ENCODE measurements at places on chromosomes 2 and 18. TPM values are rescaled to one million over a fixed set of nuclear protein-coding genes. Genes with fewer than 3 reads are reported as not detected.

MOGAT1 gene
- 0.44 TPM for total RNA-seq

CNGA3 gene
- total RNA-seq, result not detected

CFAP65 gene
- total RNA-seq, result not detected

ADD2 gene
- total RNA-seq, result 2.7 TPM

SCLY gene
- total RNA-seq, result 10.9 TPM

TGFA gene
- 1.1 TPM for total RNA-seq

CNDP1 gene
- total RNA-seq, result not detected

CCDC121 gene
- 6.8 TPM for total RNA-seq

CYRIA gene
- total RNA-seq, result 4.1 TPM

- DNase-seq, result no peak
These were observed 631.8 kb upstream of the RAB6C start for GRCh38 chr2:129347486-129348217.

GRCh38 chr2:169038338-169038757 lies 7.2 kb upstream of the ABCB11 start:
- no peak for DNase-seq

GRCh38 chr18:5515011-5515784 lies 28.6 kb downstream of the EPB41L3 start:
- no peak for DNase-seq

DNA sequence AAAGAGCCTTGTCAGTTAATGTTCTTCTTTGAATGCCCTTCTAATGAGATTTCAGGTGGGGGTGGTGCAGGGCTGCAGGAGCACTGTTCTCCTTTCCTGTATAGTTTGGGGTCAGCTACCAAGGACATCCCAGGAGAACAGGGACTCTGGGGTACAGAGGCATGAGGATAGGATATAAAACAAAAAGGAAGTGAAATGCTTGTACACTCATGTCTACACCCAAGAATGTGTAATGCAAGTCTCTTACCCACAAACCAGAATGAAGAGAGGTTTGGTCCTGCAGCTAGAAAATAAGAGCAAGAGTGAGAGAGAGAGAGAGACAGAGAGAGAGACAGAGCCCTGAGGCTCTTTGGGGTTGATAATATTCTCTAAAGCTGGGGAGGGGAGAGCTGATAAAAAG lies 151.8 kb upstream of the KCTD1 start:
- no peak for DNase-seq

GRCh38 chr18:13035249-13035914 lies 44.2 kb downstream of the CEP192 start:
- no peak for DNase-seq

DNA sequence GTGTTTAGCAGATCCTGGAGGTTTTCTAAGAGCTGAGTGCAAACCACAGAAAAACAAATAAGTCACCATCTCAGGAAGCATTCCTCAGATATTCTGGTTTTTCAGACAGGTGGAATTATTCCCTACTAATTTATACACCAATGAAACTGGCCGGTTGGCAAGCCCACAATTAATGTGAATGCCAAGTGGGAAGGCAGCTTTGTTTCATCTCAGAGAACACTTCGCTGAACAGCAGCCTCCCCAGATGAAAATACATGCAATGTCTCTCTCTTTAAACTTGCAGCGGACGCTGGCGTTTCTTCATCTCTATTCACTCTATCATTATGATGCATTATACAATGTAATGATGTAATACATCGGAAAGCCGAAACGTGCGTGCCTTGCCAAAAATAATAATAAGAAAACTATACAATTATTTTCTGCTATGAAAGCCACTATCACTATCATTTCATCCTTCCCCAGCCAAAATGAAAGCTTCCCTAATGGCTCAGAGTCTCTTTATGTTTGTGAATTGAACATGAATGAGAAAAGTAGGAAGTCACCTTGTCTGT lies 649.4 kb downstream of the BCL11A start:
- no peak for DNase-seq

DNA sequence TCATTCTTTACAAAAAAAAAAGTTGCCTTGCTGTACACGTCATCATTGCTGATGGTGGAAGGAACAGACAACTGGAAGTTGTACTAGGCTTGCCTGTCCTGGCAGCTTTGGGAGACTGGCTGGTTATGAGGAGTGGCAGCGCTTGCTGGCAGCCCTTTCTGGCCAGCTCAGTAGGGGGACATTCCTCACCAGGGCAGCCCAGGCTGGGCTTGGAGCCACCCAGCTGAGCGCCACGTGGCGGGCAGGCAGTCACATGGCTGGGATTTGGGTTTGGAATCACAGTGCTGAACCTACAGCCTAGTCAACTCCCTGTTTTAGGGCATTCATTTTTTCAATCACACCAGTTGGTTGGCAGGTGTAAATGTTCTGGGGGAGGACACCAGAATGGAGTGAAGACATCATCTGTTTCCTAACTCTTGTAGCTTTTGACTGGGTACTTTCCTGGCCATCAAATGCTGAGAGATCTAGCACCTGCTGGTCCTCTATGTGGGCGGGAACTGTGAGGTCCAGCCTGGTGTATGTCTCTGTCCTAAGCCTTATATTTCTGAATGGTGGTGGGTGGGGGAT lies 139.3 kb downstream of the SETBP1 start:
- DNase-seq, result peak; percentile 55

GRCh38 chr18:49699303-49699702 lies 114.0 kb downstream of the ACAA2 start:
- DNase-seq, result no peak

DNA sequence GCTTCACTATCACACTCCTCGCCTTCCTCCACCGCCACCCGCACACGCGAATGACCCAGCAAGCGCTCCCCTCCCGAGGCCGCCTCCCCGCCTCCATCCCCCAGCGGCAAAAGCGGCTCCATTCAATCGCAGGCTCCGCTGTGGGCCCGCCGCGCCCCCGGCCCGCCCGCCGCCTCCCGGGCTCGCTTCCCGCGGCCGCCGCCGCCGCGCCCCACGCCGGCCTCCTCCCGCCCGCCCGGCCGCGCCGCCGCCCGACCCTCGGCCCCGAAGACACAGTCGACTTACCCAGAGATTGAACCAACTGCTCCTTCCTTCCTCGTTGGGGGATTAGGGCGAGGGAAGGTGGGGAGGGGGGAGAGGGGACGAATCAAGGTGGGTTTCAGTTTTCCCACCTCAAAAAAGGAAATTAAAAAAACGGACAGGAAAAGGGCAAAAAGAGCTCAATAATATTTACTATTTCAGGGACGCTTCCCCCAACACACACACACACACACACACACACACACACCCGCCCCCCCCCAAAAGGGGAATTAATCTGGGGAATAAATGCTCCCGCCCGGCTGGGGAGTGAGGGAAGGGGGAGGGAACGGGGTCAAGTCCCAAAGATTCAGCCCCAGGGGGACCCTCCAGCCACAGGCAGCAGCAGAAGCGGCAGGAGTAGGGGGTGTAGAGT lies 743 bp downstream of the XPO1 start:
- DNase-seq, result peak; percentile 39

DNA sequence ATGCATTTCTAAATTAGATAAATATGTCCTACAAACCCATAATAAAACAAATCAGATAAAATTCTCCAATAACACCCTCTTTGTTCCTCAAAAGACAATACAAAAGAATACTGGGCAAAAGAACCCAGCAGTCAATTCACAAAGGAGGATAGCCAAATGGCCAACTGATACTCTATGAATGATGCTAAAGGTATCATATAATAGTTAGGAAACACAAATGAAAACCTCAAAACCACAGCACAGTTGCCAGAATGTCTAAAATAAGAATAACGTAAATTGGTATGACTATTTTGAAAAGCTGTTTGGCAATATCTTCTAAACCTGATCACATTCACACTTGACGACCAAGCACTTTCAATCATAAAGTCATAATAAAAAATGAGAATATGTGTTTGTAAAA lies 315.4 kb downstream of the CDH7 start:
- no peak for DNase-seq

- DNase-seq, result no peak
These were observed 7.0 kb upstream of the GPD2 start for GRCh38 chr2:156429211-156429610.

DNA sequence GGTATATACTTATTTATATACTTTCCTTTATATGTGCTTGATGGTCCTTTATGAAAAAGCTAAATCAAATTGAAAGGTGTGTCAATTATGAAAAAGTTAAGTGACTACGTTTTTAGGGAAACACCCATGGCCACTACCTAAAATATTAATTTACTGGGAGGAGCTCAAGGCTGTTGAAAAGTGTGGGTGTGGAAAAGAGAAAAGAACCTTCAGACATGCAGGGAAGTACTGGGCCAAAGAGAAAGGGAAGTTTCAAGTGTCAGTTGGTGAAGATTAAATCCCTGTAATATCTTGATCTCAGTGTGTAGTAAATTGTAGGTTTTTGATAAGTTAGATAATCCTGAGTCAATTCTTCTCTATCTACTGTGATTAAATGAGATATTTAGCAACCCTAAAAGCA lies 6.2 kb upstream of the GKN1 start:
- no peak for DNase-seq

- DNase-seq, result no peak
These were observed 31.0 kb upstream of the TNS1 start for GRCh38 chr2:218033590-218034496.

GRCh38 chr2:49028101-49028500 lies 126.2 kb downstream of the FSHR start:
- no peak for DNase-seq

DNA sequence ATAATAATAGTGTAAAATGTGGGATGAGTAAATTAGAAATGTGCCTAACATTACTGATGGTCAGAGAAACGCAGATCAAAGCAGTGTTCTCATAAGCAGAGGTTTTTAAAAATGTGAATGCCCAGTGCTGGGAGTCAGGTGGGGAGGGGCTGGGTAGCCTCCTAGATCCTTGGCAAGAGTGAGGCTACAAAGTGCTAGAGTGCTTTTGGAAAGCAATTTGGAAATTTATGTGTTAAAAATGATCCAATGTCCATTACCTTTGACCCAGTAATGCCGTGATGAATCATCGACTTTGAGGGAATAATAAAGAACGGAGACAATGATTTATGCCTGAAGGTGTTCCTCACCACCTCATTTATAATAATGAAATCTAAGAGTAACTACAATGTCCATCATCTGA lies 44.9 kb upstream of the TWIST2 start:
- no peak for DNase-seq

DNA sequence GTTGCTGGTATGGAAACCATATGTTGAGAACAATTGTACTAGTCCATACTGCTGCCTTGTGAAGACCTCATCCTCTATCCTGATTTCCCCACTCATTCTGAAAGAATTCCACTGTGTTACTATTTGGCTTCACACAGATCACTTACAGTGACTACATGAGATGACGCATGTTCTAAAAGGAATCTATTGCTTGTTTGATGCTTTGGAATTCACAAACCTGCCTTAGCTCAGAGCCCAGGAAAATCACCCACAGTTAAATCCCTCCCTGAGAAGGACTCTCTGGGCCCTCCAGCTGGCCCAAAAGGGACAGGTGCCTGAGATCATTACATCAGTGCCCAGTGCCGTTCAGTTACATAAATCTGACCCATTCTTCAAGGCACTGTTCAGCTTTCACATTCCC lies 45.3 kb downstream of the KLHL29 start:
- DNase-seq, result no peak

DNA sequence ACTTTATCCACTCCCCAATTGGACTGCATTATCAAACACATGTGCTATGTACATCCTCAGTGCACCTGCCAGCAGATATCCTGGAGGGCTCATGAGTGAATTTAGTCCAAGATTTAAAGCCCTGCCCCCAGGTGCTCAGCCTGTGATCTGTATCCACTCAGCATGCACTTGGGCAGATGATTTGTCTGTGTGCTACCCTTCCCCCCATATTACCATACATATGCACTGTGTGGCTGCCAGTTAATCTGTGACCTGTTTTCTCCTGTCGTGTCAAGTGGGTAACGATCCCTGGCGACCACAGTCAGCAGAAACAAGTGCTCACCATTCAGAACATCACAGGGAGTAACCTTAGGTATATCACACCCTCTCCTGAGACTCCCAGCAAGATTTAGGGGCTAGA lies 10.2 kb downstream of the NAGK start:
- no peak for DNase-seq

DNA sequence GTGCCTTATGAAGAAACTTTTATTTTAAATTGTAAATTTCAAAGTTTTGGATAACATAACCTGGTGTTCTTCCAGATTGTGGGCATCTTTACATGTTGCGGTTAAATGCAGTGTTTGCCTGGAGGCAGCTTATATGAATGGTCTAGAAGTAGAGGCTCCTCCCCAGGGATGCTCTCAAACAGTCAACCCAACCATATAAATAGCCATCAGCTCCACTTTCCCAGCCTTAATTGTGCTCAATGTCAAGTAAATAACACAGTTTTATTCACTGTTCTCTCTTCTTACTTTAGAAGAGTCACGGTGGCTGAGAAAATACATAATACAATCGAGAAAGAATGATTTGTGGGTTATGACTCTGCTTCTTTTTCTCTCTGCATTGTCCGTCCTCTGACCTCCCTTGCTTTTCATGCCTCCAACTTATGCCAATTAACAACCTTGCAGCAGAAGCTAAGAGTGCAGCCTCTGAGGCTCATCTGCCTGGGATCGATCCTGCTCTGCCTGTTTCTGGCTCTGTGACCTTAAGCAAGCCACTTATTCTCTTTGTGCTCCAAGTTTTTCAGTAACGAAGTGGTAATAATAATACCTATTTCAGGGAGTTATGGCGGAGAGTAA lies 100.3 kb downstream of the DAW1 start:
- no peak for DNase-seq

DNA sequence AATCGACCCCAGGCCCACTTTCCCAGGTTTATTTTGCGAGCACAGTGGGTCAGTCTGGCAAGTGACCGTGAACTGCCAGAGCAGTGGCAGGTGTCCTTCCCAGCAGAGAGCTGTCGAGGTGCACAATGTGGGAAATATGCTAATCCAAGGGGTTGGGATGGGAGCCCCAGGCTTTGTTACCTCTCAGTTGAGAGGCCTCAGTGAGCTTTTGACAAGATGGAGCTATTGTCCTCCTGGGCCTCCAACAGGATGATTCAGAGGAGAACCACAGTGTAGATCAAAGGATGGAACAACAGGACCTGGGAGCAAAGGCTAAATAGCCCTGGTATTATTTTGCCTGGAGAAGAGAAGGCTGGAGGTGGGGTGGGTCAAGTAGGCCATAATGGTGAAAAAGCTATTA lies 150.8 kb downstream of the NCKAP5 start:
- no peak for DNase-seq

DNA sequence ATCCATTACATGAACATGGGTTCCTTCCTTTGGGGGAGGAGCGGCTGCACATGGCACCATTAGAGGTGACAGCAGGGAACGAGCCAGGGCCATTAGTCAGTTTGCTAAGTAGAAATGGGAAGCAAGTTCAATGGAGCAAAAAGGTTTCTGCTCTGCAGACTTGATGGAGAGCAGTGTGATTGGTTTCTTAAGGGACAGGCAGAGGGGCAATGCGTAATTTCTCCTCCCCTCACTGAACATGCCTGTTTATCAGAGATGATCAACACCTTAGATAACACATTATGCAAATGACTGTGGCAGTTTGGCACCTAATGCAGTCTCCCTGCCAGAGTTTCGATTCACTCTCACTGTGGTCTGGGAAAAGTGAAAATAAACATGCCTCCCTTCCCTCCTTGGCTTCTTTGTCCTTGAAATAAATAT lies 414.5 kb downstream of the STK39 start:
- no peak for DNase-seq

GRCh38 chr2:231936491-231936890 lies 10.3 kb upstream of the NPPC start:
- DNase-seq, result no peak

Data from left ventricle myocardium inferior (tissue), 1 donor.